Body of pancreas (tissue), 4 donors: ENCODE measurements at places on chromosomes 7 and 10. TPM values are rescaled to one million over a fixed set of nuclear protein-coding genes. Genes with fewer than 3 reads are reported as not detected.
A peak's percentile ranks its signal among the peaks of the same experiment; 100 is the strongest.

APBB1IP gene
- total RNA-seq, result 4.0 TPM

GRCh38 chr7:19709249-19709578 is 377 bp upstream of the POLR1F start:
- no peak for DNase-seq
- no peaks in the 10 kb centered on the region for H3K27me3 ChIP-seq
- H3K4me3 ChIP-seq, result no peak overlapping the region

DNA sequence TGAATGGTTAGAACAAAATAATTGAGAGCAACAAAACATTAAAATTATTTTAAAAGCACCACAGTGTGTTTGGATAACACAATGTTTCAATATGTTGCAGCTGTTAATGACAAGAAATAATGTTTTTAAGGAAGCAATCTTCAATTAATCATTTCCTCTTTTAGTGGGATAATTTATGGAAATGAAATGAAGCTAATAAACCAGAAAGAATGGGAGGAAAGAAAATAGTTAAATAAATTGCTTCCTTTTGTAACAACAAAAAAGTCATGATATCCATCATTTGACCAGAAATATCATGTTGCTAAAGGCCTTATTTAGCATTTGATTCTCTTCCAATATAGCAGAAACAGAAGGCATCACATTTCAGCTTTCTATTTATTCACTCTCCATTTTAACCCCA is 224.5 kb downstream of the SEMA3A start:
- no peaks in the 10 kb centered on the region for H3K4me1 ChIP-seq
- no peak overlapping the region for H3K27ac ChIP-seq
- no peaks in the 10 kb centered on the region for H3K27me3 ChIP-seq
- no peaks in the 10 kb centered on the region for H3K36me3 ChIP-seq
- no peak overlapping the region for H3K4me3 ChIP-seq
- no peak for DNase-seq

DNA sequence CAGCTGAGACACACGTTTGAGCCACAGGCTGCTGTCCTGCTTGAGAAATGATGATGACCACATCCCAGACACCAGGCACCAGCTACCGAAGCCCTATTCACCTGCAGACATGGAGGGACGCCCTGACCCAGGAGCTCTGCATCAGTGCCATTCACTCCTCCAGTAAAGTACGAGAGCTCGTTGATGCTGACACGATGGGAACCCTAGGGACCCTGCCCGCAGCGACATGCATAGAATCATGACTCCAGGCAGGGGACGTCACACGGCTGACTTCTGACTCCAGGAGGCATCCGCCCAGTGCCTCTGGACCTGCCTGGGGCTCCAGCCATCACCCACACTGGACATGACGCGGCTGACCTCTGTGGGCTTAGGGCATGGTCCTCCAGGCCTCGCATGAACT is 129.9 kb downstream of the ADARB2 start:
- H3K27me3 ChIP-seq, result peaks cover 13% of the 10 kb centered on the region
- H3K4me1 ChIP-seq, result no peaks in the 10 kb centered on the region
- H3K27ac ChIP-seq, result no peak overlapping the region
- H3K4me3 ChIP-seq, result no peak overlapping the region
- no peaks in the 10 kb centered on the region for H3K36me3 ChIP-seq
- DNase-seq, result no peak

GDF2 gene
- not detected for total RNA-seq

DNA sequence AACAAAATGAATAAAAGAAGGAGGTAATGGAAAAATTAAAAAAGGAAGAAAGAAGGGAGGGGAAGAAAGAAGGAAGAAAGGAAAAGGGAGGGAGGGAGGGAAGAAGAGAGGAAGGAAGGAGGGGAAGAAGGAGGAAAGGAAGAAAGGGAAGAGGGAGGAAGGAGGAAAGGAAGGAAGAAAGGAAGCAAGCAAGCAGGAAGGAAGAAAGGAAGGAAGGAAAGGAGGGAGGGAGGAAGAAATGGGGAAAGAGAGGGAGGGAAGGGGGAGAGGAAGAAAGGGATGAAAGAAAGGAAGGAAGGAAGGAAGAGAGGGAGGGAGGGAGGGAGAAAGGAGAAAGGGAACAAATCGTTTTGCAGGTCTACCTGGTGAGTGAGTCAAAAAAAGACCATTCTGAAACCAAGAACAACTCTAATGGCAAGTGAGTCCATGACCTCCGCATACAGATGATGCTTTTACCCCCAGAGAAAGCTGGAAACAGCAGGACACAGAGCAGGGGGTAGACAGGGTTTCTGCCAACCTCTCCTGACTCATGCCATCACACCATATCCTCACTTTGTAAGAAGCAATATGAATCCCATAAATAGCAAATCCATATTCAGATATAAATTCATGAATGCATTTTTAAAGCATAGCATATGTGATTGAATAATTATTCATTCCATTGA is 1112.9 kb upstream of the AUTS2 start:
- H3K27me3 ChIP-seq, result no peaks in the 10 kb centered on the region
- DNase-seq, result no peak
- no peaks in the 10 kb centered on the region for H3K36me3 ChIP-seq
- no peak overlapping the region for H3K4me3 ChIP-seq
- H3K4me1 ChIP-seq, result no peaks in the 10 kb centered on the region

SP8 gene
- total RNA-seq, result not detected

GRCh38 chr10:97818572-97818971 is 31.1 kb upstream of the GOLGA7B start:
- DNase-seq, result no peak
- H3K4me1 ChIP-seq, result no peaks in the 10 kb centered on the region
- H3K36me3 ChIP-seq, result no peaks in the 10 kb centered on the region
- H3K27ac ChIP-seq, result no peak overlapping the region

GRCh38 chr10:49418328-49418727 is 22.4 kb upstream of the DRGX start:
- no peaks in the 10 kb centered on the region for H3K27me3 ChIP-seq
- no peaks in the 10 kb centered on the region for H3K36me3 ChIP-seq
- no peak for DNase-seq
- no peak overlapping the region for H3K27ac ChIP-seq
- no peak overlapping the region for H3K4me3 ChIP-seq

GRCh38 chr10:132685921-132686680 is 99.8 kb downstream of the NKX6-2 start:
- H3K27ac ChIP-seq, result peak overlapping the region; percentile 86
- H3K4me3 ChIP-seq, result no peak overlapping the region
- H3K27me3 ChIP-seq, result no peaks in the 10 kb centered on the region
- peak; percentile 47 for DNase-seq
- no peaks in the 10 kb centered on the region for H3K36me3 ChIP-seq
- peaks cover 42% of the 10 kb centered on the region for H3K4me1 ChIP-seq

CLIP2 gene
- 120 TPM for total RNA-seq

GIMAP4 gene
- 13.0 TPM for total RNA-seq

DNA sequence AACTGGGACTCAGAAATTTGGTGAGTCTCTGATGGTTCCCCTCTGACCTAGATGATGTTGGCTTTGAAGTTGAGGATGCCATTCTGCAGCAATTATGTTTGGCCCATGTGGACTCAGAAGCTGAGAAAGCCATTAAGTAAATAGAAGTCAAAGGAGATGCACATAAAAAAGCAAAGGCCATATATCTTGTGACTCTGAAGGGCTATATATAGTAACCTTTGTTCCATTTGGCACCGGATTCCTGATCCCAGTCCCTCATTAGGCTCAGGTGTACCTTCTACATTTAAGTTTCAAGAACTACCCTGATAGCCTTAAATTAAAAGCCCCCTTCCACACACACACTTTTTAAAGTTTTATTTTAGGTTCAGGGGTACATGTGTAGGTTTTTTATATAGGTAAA is 50.0 kb upstream of the PDK4 start:
- H3K36me3 ChIP-seq, result no peaks in the 10 kb centered on the region
- H3K4me1 ChIP-seq, result no peaks in the 10 kb centered on the region
- H3K27ac ChIP-seq, result no peak overlapping the region
- H3K27me3 ChIP-seq, result no peaks in the 10 kb centered on the region

DNA sequence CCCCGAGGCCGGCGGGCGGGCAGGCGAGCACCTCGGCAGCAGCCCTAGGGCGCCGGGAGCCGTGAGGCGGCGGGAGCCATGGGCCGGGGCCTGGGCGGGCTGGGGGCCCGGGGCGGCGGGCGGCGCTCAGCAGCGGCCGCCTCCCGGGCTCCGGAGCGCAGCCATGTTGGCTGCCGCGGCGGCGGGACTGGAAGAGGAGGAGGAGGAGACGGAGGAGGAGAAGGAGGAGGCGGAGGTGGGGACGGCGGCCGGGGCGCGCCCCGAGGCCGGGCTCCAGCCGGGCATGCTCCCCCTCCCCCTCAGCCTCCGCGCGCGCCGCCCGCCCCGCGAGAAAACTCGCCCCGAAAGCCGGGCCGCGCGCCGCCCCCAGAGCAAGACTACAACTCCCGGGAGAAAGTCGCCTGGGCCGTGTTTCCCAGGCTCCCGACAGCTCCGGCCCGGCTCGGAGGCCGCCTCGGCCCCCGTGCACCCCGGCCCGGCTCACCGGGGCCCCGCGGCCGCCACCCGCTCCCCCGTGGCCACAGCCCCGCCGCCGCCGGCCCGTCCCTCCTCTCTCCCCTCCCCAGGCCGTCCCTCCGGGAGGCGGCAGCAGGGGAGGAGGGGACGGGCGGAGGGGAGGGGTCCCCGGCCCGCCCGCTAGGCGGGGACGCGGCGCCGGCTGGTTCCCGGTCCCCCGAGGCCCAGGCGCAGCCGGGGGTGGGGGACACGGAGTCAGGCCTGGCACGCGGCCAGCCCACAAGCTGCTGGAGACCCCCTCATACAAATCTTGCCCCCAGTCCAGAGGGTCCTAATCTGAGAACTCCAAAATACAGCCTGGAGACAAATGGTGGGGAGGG is at the start of gene DLG5:
Gene DLG5 (minus strand): TSS at position 190 of the 836 bp plus-strand sequence. CDS start 235 bp downstream, outside the sequence.
- H3K4me1 ChIP-seq, result peaks cover 31% of the 10 kb centered on the region
- no peaks in the 10 kb centered on the region for H3K36me3 ChIP-seq
- peak within 1 kb of the TSS; percentile 79 for H3K27ac ChIP-seq
- peak within 1 kb of the TSS; percentile 33 for H3K4me3 ChIP-seq

DNA sequence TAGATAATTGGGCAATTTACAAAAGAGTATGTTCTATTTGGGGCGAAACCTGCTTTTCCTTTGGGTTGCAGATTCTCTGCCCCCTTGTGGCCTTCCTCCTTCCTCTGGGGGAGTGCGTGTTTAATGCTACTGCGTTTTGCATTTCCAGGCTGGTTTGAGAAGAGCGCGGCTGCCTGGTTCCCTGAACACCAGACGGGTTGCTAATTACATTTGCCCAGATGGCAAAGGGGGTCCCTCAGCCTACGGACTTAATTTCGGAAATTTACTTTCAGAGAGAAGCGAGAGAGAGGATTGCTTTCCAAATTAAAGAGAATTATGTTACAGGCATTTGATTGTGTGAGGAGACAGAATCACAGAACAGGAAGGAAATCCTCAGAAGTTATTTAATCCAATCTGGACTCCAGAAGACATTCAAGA is 91.9 kb upstream of the JAZF1 start:
- H3K36me3 ChIP-seq, result no peaks in the 10 kb centered on the region
- H3K4me3 ChIP-seq, result no peak overlapping the region
- no peaks in the 10 kb centered on the region for H3K27me3 ChIP-seq
- H3K27ac ChIP-seq, result no peak overlapping the region
- no peaks in the 10 kb centered on the region for H3K4me1 ChIP-seq
- DNase-seq, result peak; percentile 31

DNA sequence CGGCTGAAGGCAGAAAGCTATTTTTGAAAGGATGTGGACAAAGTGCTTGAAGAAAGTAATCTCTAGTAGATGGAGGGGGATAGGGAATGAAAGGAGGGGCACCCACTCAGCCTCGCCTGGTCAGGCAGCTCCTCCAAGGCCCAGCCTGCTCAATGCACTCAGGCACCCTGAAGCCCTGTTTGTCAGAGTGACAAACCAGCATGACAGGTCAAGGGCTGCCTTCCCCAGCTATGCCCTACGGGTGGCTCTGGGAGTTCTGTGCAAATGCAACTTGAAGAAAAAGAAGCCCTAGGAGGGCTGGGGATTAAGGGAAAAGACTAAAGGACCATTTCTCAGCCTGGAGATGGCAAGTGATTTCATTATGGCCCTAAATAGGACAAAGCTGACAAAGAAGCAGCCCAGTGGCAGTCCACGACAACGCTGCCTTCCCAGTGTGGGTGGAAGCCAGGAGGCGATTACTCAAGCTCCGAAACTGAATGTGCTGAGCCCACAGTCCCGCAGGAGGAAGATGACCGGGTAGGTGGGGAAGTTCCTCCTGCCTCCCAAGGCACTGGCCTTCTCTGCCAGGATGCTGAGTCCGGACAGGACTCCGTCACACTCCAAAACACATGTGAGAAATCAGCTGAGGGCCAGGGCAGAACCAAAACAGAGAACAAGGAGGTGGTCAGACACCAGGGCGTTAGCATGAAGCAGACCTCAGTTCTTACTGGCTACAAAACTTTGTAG is 16.3 kb downstream of the LIPA start:
- no peaks in the 10 kb centered on the region for H3K36me3 ChIP-seq
- H3K4me1 ChIP-seq, result no peaks in the 10 kb centered on the region
- DNase-seq, result peak; percentile 24
- no peak overlapping the region for H3K4me3 ChIP-seq
- H3K27ac ChIP-seq, result no peak overlapping the region

GRCh38 chr7:132519936-132520335 is 56.3 kb downstream of the PLXNA4 start:
- no peak overlapping the region for H3K27ac ChIP-seq
- H3K4me1 ChIP-seq, result no peaks in the 10 kb centered on the region
- H3K36me3 ChIP-seq, result no peaks in the 10 kb centered on the region
- H3K27me3 ChIP-seq, result no peaks in the 10 kb centered on the region

GRCh38 chr10:44780426-44780825 is 130.7 kb upstream of the TMEM72 start:
- peaks cover 5% of the 10 kb centered on the region for H3K4me1 ChIP-seq
- H3K4me3 ChIP-seq, result no peak overlapping the region
- H3K27ac ChIP-seq, result no peak overlapping the region
- H3K36me3 ChIP-seq, result no peaks in the 10 kb centered on the region

- no peak overlapping the region for H3K27ac ChIP-seq
- no peaks in the 10 kb centered on the region for H3K27me3 ChIP-seq
- no peak for DNase-seq
- peaks cover 42% of the 10 kb centered on the region for H3K4me1 ChIP-seq
Measured at GRCh38 chr10:69571618-69572158, 1.5 kb downstream of the NEUROG3 start.

DNA sequence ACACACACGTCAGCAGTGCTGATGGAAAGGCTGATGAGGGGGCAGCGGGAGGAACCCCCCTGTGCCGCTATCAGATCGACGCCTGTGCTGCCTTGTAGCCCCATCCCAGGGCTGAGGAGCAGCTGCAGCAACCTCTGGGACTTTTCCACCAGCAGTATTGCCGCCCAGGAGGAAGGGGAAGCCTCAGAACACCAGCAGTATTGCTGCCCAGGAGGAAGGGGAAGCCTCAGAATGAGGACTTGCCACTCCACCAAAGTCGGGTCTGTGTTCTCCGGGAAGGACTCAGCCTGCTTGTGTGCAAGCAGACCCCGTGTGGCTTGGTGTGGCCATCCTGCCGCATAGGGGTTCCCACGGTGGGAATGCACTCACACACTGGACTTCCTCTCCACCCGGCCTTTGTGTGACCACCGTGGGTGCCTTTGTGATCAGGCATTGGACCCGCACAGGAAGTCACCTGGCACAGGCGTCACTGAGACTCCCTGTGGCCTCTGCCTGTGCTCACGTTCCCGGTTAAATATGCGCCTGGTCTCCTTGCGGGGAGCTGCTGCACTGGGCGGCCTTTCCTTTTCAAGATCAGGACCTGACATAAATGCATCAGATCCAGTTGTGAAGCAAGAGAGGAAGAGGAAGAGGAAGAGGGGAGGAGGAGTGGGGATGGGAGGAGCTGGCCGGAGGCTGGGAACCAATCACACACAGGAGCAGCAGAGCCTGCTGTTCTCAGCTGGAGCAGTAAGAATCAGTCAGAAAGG is 248.5 kb downstream of the DNAJB6 start:
- H3K4me3 ChIP-seq, result no peak overlapping the region
- no peak overlapping the region for H3K27ac ChIP-seq
- H3K4me1 ChIP-seq, result no peaks in the 10 kb centered on the region
- no peak for DNase-seq
- H3K36me3 ChIP-seq, result no peaks in the 10 kb centered on the region
- no peaks in the 10 kb centered on the region for H3K27me3 ChIP-seq

FOXP2 gene
- total RNA-seq, result 16.6 TPM
